ENCODE measurements at places on chromosomes 12 and 14. TPM values are rescaled to one million over a fixed set of nuclear protein-coding genes. Genes with fewer than 3 reads are reported as not detected.
A peak's percentile ranks its signal among the peaks of the same experiment; 100 is the strongest.

The TPPP2 gene
- not detected for total RNA-seq

The ITGB7 gene
- 3.7 TPM for total RNA-seq

The LRRC9 gene
- total RNA-seq = 3.2 TPM

GRCh38 chr12:88398031-88398430 is 182.2 kb downstream of the KITLG start:
- no peak for DNase-seq

- no peak for DNase-seq
Observed at GRCh38 chr12:53180931-53181645, 363 bp upstream of the CSAD start.

The SLC22A17 gene
- 37.8 TPM for total RNA-seq

- no peak for DNase-seq
Observed at GRCh38 chr12:131370321-131370720, 340.6 kb upstream of the SFSWAP start.

The DDX24 gene
- total RNA-seq = 109 TPM

The CALCOCO1 gene
- total RNA-seq = 131 TPM

DNA sequence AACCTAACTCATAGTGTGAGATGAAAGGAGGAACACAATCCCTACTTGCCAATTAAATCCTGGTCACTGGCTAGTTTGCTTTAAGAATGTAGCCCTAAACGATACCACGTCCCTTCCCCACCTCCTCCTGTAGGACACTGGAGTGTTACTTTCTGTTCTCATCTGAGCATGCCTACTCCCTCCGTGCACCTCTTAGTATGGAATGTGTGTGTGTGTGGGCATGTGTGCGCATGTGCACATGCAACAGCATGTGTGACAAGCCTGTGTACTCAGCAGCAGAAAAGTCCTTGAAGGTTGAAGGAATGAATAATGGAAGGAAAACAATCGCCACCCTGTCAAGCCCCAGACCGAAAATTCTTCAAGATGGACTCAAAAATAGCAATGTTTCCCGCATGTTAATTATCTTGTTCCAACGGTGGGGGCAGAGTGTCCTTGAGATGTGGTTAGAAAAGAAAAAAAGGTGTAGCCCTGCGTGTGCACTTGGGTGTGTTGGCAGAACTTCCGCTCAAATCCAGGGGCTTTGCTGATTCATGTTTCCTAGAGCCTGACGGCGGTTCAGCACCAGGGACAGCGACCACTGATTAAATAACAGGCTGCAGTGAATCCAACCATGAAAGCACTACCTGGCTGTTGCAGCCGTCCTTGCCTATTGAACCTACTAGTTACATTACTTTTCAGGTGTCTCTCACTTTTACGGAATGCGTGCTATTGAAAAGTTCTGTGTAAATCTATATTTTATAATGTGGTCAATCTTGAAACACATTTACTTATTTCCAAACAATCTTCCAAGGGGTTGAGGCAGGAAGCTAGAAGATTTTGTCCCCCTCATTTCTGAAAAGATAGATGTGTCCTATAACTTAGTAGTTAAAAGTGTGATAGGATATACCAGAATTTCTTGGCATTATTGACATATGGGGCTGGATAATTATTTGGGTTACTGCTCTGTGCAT is 79.8 kb downstream of the SRRM4 start:
- DNase-seq = no peak

- no peak for DNase-seq
Observed at GRCh38 chr14:74702293-74702692, 10.6 kb downstream of the AREL1 start.

GRCh38 chr12:3673981-3674708 is 78.8 kb downstream of the CRACR2A start:
- peak; percentile 77 for DNase-seq

DNA sequence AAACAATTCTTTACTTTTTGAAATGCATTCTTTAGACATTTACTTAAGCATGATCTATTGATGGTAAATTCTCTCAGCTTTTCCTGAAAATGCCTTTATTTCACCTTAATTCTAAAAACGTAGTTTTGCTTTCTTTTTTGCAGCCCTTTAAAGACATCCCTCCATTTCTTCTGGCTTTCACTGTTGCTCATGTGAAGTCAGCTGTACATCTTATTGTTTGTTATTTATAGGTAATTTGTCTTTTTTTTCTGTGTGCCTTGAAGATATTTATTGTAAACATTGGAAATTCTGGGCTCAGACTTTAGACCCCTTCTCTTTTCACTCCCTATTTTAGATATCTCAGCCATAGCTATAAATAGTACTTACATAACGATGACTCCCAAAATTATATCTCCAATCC is 70.4 kb downstream of the IFNG start:
- DNase-seq = no peak

DNA sequence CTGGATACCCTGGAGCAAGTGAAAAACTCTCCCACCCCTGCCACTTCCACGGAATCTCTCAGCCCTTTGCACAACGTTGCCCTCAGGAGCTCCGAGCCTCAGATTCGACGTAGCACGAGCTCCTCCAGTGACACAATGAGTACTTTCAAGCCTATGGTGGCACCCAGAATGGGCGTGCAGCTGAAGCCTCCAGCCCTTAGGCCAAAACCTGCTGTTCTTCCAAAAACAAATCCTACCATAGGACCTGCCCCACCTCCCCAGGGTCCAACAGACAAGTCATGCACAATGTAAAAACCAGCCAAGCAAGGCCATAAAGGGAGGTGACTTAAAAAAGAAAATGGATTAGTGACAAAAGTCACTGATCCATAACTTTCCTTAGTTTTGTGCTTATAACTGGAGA is 79.7 kb downstream of the KICS2 start:
- DNase-seq = no peak
